ENCODE measurements at places on chromosomes 3 and 15.

DNA sequence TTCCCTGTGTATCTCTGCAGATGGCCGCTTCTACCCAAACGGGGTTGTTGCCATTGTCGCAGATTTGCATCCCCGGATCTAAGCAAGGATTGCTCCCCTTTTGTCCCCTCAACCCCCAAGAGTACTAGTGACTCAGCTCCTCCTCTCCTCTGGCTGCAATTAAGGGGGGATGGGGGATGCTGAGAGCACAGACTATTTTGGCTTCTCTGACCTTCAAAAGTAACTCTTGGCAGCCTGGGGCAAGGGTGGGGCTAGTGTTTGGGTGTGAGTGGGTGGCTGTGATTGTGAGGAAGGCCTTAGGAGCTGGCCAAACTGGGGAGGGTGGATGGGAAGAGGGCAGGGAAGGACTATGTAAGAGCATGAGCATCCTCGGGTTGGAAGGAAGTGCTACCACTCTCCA is 1.2 kb upstream of the MAP1A start:
- DNase-seq, result no peak

GRCh38 chr15:51888593-51889195 is 59.2 kb downstream of the TMOD3 start:
- no peak for DNase-seq

DNA sequence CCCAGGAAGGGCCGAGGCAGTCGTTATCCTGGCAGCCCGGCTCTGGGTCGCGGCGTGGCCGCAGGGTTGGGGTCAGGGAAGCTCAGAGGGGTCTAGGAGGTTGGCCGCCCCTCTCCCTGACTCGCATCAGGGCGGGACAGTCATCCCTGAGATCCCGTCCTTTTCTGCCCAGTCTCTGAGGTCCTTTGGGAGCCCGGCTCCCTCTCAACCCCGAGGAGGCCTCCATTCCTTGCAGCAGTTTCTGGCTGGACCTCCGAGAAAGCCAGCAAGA is 495 bp downstream of the HYAL2 start:
- DNase-seq, result no peak

GRCh38 chr3:43496740-43497375 is 125.0 kb downstream of the ANO10 start:
- no peak for DNase-seq

GRCh38 chr15:57184502-57184901 is 191.8 kb upstream of the CGNL1 start:
- DNase-seq, result no peak

- no peak for DNase-seq
These were observed 3.4 kb downstream of the B4GALT4 start for GRCh38 chr3:119237299-119237698.

DNA sequence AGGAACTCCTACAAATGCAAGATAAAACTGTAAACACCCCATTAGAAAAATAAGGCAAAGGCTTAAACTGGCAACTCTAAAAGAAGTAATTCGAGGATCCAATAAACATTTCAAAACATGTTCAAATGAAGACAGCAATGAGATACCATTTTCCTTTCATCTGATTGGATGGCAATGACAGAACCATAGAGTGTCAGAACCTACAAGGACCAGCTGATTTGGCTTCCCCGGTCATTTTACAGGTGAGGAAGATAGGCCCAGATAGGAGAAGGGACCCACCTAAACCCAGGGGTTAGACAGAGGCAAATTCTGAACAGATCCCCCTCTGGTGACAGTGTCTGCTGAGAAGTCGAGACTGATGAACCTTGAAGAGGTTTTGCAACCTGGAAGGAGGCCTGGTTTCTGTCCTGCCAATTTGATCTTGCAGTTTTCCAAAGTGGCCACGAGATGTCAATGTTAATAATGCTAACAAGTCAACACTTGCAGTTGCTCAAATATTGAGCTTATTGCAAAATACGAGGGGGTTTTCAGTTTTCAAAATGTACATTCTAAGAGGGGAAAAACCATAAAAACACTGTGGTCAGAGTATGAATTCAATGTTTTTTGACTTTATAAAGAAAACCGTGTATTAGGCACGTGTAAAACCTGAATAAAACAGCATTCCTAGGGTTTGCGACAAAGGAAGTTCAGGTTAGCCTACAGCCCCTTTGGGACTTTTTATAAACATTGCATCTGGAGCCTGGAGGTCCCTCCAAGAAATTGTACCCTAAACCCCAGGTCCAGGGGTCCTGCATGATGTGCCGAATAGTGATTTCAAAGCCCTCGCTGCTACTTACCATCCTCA is 21.5 kb downstream of the CFAP161 start:
- no peak for DNase-seq
